ENCODE measurements at places on chromosomes 3 and 15.

- DNase-seq, result no peak
These were observed 36.0 kb upstream of the IDH2 start for GRCh38 chr15:90138071-90138833.

DNA sequence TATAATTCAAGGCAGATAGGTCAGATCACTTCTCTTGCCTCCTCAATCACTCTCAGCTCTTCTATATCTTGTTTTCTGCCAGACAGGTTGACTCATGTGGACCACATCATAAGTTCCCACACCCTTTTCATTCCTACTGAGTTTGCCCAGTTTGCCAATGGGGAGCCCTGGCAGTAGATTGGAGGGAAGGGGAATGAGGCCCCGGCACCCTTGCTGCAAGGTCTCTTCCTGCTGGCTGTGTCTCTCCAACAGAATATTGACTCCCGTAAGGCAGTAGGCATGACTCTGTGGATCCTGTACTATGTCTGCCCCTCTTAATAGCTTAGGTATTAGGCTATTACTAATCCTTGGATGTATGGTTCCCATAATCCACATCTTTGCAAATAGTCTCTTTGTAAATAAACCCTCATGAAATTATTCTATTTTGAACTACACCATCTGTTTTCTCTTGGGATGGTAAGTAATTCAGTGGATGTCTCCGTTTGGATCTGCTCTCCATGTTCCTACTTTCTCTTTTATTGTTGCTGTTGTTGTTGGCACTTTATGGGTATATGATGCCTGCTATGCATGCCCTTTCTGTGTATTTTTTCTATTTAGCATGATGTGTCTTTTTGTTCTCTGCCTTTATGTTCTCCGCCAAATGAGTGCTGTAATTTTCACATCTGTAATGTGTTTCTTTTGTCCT lies 65.5 kb upstream of the DCBLD2 start:
- no peak for DNase-seq

DNA sequence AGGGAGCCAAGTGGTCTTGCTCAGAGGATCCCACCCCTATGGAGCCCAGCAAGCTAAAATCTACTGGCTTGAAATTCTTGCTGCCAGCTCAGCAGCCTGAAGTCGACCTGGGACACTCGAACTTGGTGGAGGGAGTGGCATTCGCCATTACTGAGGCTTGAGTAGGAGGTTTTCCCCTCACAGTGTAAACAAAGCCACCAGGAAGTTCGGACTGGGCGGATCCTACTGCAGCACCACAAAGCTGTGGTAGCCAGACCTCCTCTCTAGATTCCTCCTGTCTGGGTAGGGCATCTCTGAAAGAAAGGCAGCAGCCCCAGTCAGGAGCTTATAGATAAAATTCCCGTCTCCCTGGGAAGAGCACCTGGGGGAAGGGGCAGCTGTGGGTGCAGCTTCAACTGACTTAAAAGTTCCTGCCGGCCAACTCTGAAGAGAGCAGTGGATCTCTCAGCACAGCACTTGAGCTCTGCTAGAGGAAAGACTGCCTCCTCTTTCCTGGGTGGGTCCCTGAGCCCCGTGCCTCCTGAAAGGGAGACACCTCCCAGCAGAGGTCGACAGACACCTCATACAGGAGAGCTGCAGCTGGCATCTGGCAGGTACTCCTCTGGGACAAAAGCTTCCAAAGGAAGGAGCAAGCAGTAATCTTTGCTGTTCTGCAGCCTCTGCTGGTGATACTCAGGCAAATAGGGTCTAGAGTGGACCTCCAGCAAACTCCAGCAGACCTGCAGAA lies 576.3 kb upstream of the NECTIN3 start:
- DNase-seq, result no peak

GRCh38 chr3:18888370-18888769 lies 259.9 kb upstream of the KCNH8 start:
- no peak for DNase-seq

DNA sequence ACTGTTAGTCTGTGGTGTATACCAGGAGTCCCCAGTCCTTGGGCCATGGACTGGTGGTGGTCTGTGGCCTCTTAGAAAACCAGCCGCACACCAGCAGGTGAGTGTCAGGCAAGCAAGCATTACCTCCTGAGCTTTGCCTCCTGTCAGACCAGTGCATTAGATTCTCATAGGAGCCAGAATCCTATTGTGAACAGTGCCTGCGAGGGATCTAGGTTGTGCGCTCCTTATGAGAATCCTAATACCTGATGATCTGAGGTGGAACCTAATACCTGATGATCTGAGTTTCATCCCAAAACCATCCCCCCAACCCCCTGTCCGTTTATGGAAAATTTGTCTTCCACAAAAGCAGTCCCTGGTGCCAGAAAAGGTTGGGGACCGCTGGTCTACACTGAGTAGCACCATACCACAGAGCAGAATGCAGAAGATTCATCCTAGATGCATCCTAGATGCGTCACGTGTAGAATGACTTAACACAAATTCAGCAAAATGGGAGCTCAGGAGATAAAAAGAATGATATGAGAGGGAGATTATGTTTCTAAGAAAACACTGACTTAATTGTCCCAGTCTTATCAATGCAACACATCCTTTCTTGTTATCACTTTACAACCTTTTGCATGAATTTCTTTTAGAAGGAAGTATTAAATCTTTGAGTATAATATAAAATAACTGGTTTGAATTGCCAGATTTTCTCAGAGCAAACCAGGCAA lies 28.5 kb downstream of the SELENOT start:
- DNase-seq, result no peak

DNA sequence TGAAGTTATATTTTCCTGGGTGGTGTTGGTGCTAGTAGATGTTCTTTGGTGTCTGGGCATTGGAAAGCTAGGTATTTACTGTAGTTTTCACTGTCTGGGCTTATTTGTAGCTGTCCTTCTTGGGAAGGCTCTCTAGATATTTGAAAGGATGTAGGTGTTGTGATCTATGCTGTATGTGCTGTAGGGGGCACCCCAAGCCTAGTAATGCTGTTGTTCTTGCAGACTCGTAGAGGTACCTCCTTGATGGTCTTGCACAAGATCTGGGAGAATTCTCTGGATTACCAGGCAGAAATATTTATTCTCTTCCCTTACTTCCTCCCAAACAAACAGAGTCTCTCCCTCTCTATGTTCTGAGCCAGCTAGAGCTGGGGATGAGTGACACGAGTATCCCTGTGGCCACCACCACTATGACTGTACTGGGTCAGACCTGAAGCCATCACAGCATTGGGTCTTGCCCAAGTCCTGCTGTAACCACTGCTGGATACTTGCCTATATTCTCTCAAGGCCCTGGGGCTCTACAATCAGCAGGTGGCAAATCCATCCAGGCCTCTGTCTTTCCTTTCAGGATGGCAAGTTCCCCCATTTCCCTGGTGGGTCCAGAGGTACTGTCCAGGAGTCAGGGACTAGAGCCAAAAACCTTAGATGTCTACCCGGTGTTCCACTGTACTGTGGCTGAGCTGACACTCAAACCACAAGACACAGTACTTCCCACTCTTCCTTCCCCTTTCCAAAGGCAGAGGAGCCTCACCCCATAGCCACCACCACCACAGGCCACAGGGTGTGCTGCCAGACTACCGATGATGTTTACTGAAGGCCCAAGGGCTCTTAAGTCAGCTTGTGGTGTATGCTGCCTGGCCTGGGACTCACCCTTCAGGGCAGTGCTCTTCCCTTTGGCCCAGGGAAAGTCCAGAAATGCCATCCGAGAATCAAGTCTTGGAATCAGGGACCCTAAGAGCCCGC lies 195.2 kb upstream of the DPPA4 start:
- DNase-seq, result no peak

DNA sequence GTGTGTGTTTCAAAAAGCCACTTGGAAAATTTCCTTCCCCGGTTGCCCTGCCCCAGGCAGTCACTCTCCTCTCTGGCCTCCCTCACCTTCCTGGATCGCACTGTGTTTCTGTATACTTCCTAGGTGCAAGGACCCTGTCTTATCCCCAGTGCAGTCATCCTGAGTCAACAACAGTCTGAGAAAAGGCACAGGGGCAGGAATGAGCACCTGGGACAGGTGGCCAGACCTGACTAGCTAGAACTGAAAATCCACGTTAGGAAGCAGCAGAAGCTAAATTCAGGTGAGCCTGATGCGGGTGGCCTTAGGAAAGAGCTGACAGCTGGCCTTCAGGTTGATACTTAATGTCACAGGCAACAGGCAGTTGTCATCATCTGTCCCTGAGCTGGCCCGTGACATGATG lies 62.9 kb upstream of the VGLL4 start:
- DNase-seq, result no peak

DNA sequence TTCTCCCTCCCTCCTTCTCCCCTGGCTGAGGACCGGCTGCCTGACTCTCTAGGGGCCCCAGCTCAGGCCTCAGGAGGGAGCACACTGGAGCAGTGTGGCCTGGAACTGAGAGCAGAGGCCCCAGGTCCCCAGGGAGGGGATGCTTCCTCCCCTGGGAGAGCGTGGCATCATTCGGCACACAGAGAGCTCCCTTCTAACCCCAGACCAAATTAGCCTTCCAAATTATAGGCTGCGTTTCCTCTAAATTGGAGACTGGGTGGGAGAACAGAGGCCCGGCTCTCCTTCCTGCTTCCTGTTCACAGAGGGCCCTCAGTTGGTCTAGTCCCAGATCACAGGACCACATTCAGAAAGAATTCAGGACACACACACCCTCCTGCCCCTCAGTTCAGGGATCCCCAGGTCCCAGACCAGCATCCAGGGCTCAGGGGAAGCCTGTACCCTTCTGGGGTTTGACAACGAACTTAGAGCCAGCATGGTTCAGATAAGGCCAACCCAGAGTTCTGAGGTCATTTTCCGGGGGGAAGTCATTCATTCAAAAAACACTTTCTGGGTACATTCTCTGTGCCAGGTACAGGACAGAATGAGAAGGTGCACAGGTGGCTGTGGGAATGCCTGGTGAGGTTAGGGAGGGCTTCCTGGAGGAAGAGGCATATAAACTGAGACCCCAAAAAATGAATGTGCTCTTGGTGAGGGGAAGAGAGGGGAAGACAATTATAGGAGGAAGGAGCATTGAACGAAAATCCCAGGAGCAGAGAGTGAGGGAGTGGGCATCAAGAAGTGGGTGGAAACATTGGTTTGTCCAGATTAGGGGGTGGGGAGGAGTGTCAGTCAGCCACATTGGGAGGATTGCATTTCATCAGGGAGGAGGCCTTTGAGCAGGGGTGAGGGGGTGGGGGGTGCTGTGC lies 28.4 kb upstream of the RPL29 start:
- DNase-seq, result no peak

- DNase-seq, result no peak
These were observed 10.1 kb upstream of the CHCHD6 start for GRCh38 chr3:126693921-126694320.

GRCh38 chr3:120304616-120305015 lies 19.6 kb upstream of the GPR156 start:
- DNase-seq, result no peak

All from NCI-H187 treated with DMSO at 0.1 percent for 48 hours (cell line).